ENCODE measurements at places on chromosomes 3 and 15.

DNA sequence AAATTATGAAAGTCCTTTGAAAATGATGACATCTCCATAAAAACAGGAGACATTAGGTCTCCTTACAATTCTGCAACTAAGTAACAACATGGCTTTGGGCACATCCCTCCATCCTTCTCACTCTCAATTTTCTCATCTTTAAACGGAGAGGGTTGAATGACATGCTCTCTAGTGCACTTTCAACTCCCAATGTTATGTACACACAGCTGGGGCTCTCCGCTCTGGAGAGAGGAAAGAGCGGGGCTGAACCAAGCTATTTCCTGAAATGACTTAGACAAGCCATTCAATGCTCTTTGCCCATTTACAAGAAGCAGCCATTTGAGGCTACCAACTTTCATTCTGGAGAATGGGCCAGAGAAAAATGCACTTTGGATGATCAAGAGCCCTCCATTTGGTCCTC lies 144.2 kb upstream of the BNIP2 start:
- no peak for DNase-seq

DNA sequence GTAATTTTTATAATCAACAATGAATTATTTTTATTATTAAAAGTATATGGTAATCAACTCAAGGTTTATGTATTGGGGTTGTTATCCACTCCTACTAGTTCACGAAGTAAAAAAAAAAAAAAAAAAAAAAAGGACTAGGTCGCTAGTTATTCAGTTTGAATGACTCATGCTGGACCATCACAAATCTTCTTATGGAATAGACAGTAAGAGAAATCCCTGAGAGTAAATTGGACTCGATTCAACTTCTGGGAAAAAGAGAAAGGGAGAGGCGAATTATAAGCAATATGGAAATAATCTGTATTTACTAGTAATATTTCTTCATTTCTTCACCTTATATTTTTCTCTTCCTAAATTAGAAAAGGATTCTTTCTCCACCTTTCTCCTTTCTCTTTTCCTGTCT lies 2.0 kb downstream of the MYEF2 start:
- DNase-seq, result no peak

DNA sequence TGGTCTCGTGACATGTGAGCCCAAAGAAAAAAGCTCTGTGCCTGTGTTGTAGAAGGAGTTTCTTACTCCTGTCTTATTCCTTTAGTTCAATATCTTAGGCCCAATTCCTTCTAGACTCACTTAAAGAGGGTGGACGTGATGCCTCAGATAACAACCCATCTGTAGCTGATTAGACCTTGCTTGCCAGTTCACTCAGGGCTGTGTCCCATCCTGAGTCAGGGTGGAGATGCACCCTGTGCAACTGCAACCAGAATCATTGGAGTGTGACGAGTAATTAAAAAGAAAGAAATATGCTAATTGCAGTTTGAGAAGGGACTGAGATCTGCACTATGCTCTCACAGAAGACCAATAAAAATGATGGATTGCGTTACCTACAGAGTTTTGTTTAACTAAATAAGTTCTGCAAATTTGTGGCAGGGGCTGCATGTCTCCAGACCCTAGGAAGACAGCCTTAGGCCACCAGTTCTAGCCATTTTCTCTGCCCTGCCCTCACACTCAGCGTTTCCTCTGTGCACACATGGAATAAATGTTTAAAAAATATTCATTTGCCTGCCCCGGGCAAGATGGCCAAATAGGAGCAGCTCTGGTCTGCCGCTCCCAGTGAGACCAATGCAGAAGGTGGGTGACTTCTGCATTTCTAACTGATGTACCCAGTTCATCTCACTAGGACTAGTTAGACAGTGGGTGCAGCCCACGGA lies 83.0 kb downstream of the MOBP start:
- DNase-seq, result no peak

DNA sequence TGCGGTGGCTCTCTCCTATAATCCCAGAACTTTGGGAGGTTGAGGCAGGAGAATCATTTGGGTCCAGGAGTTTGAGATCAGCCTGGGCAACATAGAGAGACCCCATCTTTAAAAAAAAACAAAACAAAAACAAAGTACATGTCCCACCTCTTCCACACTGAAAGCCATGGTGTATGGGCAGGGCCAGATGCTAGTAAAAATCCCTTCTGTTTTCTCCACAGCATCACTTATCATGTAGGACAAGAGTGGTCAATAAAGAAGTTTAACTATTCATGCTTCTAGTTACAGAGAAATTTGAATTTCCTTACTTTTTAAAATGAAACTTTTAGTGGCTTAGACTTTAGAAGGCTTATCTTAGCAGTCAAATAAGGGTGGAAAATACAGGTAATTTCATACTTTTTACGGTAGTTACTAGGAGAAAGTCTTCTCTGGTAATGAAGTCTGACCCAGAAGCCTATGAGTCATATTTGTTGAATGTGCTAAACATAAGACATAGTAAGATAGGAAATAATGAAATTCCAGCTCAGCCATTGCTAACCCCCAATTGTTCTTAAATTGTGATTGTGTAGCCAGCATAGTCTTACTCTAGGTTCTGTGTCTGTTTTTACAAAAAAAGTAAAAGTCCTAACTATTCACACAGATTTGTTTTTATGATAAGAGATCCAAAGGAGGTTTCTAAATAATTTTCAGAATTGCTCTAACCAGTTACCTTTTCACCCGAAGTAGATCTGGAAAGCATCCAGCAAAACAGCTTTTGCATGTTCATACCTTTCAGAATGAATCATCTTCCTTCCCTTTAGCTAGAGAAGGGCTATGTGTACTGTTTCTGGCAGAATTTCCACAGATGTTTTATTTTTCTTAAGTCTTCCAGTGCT lies 16.4 kb upstream of the ZNF609 start:
- no peak for DNase-seq

GRCh38 chr3:53842436-53843194 lies 3.6 kb downstream of the CHDH start:
- DNase-seq, result no peak

DNA sequence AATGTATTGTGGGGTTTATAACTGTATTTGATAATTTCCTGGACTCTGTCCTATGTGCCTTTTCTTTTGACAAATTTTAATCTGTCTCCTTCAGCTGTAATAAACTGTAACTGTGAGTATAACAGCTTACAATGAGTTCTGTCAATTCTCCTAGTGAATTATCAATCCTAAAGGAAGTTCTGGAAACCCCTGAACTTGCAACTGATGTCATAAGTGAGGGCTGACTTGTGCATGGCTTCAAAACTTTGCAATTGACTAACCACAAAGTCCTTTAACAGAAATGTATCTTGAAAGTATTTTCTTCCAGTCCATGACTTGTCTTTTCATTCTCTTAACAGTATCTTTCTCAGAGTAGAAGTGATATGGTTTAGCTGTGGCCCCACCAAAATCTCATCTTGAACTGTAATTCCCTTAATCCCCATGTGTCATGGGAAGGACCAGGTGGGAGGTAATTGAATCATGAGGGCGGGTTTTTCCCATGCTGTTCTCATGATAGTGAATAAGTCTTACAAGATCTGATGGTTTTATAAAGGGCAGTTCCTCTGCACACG lies 108.3 kb downstream of the TFDP2 start:
- DNase-seq, result no peak

GRCh38 chr15:98523912-98524662 lies 124.3 kb upstream of the IGF1R start:
- DNase-seq, result no peak

DNA sequence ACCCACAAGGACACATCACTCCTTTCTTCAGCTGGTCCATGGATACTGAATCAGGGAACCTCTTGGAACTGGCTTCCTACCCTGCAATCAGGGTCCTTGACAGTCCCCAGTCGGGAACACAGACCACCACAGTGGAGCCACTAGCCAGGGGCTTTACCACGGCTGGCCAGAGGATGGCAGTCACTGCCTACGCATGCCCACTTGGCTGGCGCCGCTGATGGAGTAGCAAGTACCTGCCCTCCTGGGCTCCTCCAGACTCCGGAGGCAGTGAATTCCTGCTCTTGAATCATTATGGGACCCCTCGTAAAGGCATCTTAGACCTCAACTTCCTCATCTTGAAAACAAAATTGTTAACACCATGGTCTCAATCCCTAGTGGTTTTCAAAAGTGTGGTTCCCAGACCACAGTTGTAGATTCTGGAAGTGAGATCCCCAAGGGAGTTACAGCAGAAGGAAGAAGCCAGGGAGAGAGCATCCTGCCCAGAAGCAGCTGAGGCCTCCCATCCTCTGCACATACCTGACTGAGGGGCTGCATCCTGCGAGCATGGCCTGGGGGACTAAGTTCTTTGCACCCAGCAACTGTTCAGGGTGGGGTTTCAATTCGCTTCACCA lies 9.1 kb upstream of the SKIC8 start:
- peak; percentile 52 for DNase-seq

- DNase-seq, result no peak
These were observed 14.9 kb upstream of the ALCAM start for GRCh38 chr3:105351821-105352220.

- DNase-seq, result no peak
These were observed 5.5 kb downstream of the SEMA5B start for GRCh38 chr3:123021996-123022510.

DNA sequence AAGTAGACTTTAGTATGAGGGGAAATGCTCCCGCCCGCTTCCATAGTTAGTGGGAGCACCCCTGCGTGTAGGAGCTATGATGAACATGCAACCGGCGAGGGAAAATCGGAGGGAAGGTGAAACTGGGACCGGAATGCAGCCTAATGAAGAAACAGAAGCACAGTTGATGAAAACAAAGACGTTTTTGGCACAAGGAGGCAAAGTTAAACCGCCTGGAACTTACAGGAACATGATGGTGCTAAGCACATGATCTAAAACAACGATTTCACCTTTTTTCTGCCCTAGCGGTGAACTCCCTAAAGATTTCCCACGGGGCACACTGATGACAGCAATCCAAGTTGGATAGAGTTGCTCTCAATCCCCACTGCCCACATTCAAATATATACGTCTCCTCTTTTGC lies 49.4 kb upstream of the SPATA12 start:
- DNase-seq, result no peak

GRCh38 chr3:134481166-134481565 lies 4.6 kb downstream of the ANAPC13 start:
- no peak for DNase-seq

- no peak for DNase-seq
These were observed 22.2 kb upstream of the EID1 start for GRCh38 chr15:48855501-48856440.

GRCh38 chr3:127814325-127814781 lies 8.0 kb downstream of the MGLL start:
- DNase-seq, result no peak

DNA sequence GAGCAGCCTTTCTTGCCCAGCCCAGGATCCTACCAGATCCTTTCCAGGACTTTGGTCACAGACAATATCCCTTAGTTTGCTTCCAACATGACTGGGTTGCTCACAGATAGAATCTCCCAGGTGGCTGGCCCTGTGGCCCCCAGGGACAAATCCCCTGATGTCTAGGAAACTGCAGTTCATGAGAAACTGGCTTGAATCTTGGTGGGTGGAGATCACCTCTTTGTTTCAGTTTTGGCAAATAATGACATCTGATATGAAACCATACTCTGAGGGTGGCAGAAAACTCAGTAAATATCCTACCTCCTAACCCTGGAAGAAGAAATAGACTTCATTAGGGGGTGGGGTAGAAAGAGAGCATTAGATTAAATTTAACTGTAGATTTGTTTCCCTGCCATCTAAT lies 44.1 kb upstream of the PFN2 start:
- no peak for DNase-seq

DNA sequence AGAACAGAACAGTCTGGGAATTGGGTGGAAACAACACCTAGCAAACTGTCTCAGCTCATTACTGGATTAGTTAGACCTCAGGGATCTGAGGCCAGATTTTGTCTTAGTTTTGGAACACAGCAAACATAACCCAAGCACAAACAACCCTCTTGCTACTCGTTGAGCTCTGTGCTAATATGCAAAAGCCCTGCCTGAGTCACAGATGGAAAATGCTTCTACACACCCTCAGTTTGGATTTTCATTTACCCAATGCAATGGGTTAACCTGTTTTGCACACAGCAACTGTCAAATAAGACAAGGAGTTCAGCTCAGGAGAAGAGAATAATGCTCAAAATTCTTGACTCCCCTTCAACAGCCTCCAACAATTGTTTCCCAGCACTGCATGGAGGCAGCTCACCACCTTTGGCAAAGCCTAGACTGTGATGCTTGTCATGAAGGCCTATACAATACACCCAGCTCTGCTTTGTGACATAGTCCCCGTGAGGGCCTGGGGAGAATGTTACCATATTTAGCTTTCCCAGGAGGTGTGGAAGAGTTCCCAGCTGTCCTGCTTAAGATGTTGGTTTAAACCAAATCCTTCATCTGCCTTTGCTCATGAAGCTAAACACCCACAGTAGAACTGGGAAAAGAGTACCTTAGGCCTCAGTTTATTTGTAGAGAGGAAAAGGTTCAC lies 68.9 kb upstream of the MNS1 start:
- no peak for DNase-seq

DNA sequence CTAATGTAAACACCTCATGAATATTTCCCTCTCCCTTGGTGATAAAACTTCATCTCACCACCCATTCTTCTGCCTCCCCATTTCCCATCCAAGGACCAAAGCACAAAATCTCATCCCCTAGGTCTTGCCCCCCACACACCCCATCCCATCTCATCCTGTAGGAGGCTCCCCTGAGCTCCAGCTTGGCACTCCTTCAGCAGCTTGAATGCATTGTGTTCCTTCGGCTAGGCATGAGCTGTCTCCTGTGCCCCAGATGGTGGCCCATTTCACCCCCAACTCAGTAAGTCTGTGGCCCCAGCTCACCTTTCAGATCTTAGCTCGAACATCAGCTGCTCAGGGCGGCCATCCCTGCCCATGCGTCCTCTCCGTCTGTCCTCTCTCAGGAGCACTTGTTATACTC lies 203.6 kb upstream of the NR2F2 start:
- no peak for DNase-seq

DNA sequence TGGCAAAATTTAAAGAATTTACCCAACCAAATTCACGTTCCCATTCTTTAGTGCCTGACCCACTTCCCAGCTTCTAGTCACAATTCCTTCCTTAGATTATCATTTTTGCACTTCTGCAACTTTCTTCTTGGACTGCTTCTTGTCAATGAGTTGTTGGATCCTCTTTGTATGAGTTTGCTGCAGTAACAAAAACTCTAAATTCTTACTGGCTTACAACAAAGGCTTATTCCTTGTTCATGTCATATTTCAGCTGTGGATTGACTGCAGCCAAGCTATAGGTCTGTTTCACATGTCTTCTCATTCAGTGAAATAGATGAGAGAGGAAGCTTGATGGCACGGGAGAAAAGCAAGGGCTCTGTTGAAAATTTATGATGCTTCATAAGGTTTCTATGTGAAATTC lies 50.4 kb upstream of the TGFBR2 start:
- no peak for DNase-seq
